H9 (cell line): ENCODE measurements at places on chromosomes 6 and 20.

- no peak for DNase-seq
Observed at GRCh38 chr6:20599302-20600051, 65.2 kb downstream of the CDKAL1 start.

DNA sequence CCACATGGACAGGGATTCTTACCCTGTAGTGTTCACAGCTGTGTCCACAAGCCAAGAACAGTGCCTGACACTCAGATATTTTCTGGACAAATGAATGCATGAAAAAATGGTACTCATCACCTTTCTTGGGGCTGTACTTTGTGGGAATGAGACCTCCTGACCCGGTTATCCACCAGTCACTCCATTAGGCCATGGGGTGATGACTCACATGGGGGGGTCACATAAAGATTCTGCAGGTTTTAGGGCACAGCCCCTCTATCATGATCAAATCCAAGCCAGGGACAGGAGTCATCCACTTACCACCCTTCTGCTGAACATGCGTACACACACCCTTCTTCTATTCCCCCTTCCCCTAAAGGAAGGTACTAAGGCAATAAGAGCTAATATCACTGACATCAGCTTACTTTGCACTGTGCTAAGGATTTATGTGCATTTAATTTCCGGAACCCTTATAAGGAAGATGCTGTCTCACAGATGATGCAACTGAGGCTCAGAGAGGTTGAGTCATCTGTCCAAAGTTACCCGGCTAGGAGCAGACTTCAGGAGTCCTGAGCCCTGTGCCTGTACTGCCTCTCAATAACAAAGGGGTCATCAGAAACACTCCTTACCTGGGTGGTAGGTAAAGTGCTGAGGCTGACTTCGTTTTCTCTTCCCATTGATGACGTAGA is 107.8 kb downstream of the NFATC2 start:
- no peak for DNase-seq

- DNase-seq = no peak
Observed at GRCh38 chr20:46964618-46965455, 70.2 kb downstream of the EYA2 start.

DNA sequence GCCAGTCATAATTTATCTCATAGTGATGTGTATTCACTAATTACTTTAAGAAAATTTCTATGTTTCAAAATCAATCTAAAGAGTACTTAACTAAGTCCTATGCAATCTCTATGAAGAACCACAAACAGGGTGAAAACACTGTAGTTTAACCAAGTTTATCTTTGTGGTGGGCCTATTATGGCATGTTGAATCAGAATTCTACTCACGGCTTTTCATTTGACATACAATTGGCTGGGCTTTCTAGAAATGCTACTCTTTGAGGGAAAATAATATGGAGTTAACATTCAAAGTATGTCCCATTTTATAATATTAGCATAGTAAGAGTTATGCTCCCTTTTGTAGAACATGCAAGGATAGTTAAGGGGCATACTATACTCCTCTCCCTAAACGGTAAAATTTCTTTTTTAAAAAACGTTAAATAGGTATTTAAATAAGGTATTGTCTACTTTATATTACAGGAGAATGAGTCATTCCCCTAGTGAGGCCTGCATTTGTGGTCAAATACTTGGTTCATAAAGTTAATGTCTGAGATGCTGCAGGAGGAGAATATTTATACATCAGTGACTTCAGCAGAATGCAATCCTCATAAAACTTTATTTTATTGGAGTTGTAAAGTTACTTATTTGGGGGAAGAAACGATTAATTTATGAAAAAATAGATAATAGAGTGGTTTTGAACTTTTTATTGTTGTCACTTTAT is 1.8 kb downstream of the MOXD1 start:
- DNase-seq = no peak

GRCh38 chr6:79266051-79266450 is 31.6 kb upstream of the HMGN3 start:
- DNase-seq = no peak

DNA sequence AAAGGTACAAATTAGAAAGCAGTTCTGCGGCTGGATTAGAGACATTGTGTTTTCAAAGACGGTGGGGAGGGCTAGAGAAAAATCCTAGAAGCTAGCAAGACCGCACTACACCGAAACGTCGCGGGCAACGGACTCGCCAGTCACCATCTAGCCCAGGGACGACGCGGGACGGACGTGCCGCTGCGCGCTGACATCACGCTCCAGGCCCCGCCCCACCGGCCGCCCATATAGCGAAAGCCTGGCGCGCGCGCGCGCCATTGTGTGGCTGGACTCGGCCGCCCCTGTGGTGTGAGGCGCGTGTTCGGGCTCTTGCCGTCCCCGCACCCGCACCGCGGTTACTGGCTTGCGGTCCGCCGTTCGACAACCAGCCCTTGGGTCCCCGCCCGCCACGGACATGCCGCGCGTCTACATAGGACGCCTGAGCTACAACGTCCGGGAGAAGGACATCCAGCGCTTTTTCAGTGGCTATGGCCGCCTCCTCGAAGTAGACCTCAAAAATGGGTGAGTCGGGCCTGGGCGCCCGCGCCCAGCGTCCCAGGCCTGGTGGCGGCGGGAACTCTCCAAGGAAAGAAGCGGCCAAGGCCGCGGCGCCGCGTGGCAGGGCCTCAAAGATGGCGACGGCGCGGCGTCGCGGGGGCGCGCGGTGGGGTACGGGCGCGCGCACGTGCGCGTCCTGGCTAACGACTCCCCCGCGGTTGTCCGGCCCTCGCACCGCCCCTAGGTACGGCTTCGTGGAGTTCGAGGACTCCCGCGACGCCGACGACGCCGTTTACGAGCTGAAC is at the start of gene SRSF6:
TSS of gene SRSF6 (plus strand) at position 257 of the 782 bp plus-strand sequence. CDS start at position 395, 138 bp downstream.
- peak; percentile 89 for DNase-seq

- no peak for DNase-seq
Observed at GRCh38 chr6:156832231-156832647, 55.1 kb downstream of the ARID1B start.

GRCh38 chr20:62601172-62601571 is 41.1 kb upstream of the SLCO4A1 start:
- no peak for DNase-seq

GRCh38 chr6:157322792-157323254 is 496 bp downstream of the TMEM242 start:
- DNase-seq = no peak

DNA sequence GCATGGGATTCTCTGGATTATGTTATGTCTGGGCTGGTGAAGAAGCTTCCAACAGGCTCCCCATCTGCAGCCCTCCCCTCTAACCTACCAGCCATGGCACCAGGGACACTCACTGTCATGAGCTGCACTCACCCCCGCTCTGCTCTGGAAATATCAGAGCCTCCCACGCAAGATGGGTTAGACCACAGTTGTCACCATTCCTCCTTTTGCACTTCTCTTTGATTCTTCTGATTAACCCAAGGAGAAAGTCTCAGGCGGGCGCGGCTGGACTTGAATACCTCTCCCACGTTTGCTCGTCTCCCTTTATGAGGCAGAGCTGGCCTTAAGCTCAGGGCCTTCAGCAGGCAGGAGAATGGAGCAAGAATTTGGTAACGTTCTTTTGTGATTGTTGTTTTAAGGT is 128.1 kb downstream of the CEBPB start:
- no peak for DNase-seq

DNA sequence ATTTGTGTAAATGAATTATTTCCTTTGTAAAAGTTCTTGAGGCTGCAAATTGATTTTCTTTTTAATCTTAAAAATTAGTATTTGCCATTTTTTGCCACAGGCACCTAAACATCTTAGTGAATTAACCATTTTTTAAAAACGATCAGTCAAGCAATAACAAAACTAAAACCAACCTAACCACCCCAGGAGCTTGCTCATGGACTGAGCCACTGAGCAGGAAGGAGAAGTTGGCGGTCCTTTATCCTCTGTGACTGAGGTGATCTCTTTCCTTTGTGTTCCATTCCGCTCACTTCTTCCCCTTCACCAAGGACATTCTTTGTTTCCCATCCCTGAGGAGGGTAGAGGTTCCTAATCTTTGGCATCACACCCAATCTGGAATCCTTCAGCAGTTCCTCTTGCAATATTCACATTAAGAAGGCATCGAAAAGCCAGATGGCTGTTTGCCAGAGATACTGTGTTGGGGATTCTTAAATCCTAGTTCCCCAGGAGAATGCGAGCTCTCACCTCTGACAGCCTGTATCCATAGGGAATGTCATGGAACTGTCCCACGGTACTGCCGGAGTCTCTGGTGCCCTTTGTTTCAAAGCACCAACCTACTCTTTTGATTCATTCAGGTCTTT is 30.5 kb downstream of the RPRD1B start:
- no peak for DNase-seq

- no peak for DNase-seq
Observed at GRCh38 chr20:38286586-38287531, 17.1 kb upstream of the BPI start.

DNA sequence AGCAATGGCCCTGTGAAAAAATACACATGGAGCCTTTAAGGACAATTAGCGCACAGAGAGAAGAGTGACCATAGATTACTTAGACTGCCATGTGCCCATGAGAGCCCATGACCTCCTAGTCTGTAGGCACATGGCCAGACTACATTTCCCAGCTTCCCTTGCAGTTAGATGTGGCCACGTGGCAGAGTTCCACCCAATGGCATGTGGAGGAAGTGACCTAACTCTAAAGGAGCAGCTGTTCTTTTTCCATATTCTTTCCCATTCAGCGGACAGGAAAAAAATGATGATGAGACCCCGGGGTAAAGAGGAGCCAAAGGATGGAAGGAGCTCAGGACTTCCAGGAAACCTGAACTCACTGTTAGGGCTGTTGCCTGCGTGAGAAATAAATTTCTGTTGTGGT is 116.6 kb downstream of the CBLN4 start:
- no peak for DNase-seq

GRCh38 chr20:278181-278580 is 12.4 kb downstream of the C20orf96 start:
- DNase-seq = no peak

DNA sequence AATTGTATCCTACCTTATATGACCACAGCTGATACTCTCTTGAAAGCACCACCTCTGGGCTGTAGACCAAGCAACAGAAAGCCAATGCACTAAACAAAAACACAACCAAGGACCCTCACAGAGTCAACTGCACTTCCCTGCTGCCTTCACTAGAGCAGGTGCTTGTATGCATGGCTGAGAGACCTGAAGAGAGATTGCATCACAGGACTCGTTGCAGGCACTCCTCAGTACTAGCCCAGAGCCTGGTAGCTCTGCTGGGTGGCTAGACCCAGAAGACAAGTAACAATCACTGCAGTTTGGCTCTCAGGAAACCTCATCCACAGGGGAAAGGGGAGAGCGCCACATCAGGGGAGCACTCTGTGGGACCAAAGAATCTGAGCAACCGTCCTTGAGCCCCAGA is 521.6 kb upstream of the IMPG1 start:
- no peak for DNase-seq

DNA sequence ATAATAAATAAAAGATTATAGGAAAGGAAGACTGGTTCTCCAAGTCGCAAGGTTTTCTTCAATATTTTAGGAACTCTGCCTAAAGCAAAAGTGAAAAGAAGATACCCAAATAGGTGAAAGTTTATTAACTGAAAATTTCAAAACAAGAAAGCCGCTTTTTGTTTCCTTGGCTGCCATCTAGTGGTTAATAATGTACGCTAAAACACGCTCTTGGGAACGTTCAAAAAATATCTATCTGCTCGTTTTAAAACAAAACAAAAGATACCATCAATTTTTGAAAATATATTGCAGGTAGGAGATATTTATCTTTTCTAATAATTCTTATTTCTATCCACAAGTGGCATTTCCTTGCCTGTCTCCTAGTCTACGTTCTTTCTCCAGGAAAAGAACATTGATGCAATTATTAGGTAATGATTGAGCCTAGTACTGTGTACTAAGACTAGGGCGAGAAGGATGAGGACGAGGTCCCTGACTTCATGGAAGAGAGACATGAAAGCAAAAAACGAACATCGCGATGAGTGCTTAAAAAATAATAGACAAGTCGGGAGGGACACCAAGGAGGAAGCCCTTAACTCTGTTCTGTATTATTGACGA is 97.2 kb downstream of the SPTLC3 start:
- DNase-seq = no peak

- DNase-seq = no peak
Observed at GRCh38 chr6:125792680-125793079, 1.9 kb downstream of the NCOA7 start.

DNA sequence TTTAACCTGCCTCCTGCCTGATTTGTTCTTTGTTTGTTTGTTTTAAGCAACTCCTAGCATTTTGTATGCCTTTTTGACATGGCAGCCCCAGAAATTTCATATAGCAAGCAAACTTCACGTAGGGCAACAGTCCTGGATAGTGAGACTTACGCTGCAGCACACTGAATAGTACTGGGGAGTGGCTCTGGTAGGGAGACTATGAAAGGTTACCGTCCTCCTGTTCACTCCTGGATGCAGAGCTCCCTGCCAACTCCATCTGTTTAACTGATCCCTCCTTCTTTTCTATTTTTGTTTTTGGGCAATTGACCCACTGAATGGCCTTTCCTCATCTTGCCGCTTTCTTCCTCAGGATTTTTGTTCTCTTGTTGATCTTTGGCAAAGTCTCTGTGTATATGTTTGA is 44.5 kb upstream of the BMP6 start:
- DNase-seq = no peak

DNA sequence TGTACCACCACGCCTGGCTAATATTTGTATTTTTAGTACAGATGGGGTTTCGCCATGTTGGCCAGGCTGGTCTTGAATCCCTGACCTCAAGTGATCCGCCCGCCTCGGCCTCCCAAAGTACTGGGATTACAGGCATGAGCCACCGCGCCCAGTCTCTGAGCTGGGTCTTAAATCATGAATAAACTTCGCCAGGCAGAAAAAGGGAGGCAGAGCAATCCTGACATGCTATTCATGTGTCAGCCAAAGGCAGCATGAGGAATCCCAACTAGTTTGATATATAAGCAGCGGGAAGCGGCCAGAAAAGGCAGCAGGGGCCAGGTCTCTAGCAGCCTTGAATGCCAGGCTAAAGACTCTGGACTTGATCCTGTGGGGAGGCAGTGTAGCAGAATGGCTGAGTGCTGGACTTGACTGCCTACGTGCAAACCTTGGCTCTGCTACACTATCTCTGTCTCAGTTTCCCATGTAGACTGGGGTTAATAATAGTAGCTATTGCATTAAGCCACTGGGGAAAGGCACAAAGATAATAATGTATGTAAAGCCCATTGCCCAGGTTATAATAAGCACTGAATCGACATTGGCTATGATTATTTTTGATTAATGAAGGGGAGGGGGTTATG is 1.8 kb downstream of the PROCR start:
- DNase-seq = no peak

GRCh38 chr6:87723170-87724078 is 21.4 kb upstream of the AKIRIN2 start:
- DNase-seq = peak; percentile 81

GRCh38 chr6:129695373-129696027 is 14.5 kb downstream of the ARHGAP18 start:
- no peak for DNase-seq

DNA sequence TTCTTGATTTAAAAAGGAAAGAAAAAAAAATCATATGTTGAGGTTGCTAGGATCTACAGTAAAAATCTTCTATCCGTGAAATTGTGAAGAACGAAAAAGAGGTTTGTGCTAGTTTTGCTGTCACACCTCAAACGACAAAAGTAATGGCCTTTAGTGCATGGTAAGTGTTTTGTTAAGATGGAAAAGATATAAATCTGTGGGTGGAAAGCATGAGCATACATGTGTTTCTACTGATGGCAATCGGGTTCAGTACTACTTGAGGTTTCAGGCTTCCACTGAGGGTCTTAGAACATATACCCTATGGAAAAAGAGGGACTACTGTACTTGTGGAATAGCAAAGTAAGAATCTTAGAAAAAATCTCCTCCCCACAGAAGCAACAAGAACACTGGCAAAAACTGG is 58.0 kb downstream of the AHI1 start:
- DNase-seq = no peak

- DNase-seq = no peak
Observed at GRCh38 chr20:9156529-9157280, 87.8 kb downstream of the PLCB4 start.

GRCh38 chr20:53949319-53949839 is 121.0 kb downstream of the BCAS1 start:
- no peak for DNase-seq
